ENCODE measurements at places on chromosomes 6 and 20.

GRCh38 chr6:67393356-67393755 is 1241.7 kb upstream of the ADGRB3 start:
- no peak for DNase-seq

GRCh38 chr6:71419217-71420094 is 130.8 kb downstream of the OGFRL1 start:
- DNase-seq, result no peak

GRCh38 chr6:21565431-21565830 is 28.1 kb upstream of the SOX4 start:
- no peak for DNase-seq

DNA sequence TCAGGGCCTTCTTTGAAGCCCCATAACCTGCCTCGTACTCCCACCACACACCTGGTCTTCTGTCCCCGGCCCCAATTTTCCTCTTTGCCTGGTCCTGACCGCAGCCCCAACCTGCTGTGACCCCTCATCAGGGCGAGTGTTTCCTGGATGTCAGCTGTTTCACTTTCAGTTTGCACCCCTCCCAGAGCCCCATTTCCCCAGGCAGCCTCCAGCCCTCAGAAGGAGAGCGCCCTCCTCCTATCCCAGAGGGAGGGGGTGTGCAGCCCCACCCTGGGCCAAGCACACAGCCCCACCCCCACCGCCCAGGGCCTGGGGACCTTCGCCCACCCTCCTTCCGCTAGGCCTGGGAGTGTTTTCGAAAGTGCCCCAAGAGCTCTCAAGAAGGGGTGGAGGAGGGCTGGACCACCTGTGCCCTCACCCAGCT is 1.5 kb downstream of the BAK1 start:
- no peak for DNase-seq

DNA sequence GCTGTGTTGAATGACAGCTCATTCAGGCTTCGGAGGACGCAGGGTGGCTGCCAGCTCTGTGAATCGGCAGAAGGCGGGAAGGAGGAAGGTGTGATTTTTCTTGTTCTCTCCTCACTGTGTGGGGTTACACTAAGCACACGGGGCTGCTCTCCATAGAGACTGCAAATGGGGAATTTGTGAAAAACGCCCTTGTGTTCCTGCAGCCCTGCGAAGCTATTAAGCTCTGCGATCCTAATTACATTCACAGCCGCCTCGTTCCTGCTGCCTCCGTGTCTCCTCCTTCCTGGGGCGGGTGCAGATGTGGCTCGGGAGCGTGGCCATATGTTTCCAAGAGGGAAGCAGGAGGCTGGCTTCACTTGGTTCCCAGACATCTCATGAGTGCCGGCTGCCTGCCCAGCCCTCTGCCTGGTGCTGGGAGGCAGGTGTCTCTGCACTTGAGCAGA is 124.0 kb downstream of the TOX2 start:
- DNase-seq, result peak; percentile 49

GRCh38 chr6:34610819-34611477 is 54.8 kb upstream of the SPDEF start:
- DNase-seq, result no peak

- no peak for DNase-seq
Measured at GRCh38 chr20:5719861-5720403, 30.3 kb upstream of the SHLD1 start.

DNA sequence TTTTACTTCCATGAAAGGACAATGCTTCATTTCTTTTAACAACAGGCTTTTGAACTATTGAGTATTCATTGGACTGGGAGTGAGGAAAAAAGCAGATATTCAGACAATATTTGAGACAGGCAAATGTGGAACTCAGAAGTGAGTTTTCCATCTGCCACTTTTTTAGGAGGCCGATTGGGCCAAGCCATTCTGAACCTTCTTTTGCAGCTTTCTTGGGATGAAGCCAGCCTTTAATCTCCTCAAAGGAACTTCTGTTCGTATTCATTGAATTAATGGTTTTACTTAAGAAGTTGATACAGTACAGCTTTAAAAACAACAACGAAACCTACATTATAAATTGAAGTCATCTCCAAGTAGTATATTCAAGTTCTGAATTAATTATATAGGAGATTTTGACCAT is 187.1 kb upstream of the RNF217 start:
- no peak for DNase-seq

GRCh38 chr6:98124171-98124570 is 710.2 kb upstream of the POU3F2 start:
- DNase-seq, result no peak

- no peak for DNase-seq
Measured at GRCh38 chr6:31586599-31587281, 663 bp downstream of the LST1 start.

DNA sequence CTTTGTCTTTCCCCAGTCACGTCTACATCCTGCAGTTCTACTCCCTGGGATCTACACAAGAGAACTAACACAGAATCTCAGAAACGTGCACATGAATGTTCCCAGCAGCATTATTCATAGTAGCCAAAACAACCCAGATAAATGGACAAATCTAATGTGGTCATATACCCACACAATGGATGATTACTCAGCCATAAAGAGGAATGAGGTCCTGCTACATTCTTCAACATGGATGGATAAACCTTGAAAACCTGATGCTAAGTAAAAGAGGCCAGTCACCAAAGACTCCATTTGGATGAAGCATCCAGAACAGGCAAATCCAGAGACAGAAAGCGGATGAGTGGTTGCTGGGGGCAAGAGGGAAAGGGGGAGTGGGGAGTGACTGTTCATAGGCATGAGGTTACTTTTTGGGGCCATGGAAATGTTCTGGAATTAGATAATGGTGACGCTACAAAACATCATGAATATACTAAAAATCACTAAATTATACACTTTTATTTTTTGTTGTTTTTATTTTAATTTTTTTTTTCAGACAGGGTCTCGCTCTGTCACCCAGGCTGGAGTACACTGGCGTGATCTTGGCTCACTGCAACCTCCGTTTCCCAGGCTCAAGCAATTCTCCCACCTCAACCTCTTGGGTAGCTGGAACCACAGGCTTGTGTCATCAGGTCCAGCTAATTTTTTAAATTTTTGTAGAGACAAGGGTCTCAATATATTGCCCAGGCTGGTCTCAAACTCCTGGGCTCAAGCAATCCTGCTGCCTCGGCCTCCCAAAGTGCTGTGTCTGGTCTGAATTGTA is 50.8 kb upstream of the DSN1 start:
- DNase-seq, result no peak

- DNase-seq, result no peak
Measured at GRCh38 chr20:63527184-63527583, 6.6 kb downstream of the PPDPF start.

- no peak for DNase-seq
Measured at GRCh38 chr6:32190911-32191677, 1.1 kb upstream of the PBX2 start.

GRCh38 chr6:87504441-87504840 is 31.7 kb downstream of the SLC35A1 start:
- DNase-seq, result no peak

- no peak for DNase-seq
Measured at GRCh38 chr6:6495851-6496250, 92.7 kb upstream of the LY86 start.

DNA sequence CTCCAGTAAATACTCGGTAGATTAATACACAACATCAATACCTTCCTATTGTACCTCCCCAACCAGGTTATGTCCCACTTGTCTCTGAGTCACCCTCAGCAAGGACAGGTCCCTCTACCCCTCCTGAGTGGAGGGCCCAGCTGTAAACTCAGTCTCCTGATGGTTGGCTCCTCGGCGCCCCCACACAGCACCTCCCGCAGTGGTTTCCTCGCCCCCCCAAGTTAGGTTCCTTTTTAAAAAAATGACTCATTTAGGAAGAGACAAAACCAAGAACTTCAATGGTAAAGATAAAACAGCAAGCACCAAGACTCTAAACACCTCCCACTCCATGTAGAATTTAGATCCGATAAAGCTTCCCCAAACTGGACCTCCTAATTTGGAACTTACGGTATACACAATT is 83.5 kb downstream of the TRERF1 start:
- no peak for DNase-seq

- peak; percentile 9 for DNase-seq
Measured at GRCh38 chr6:63259153-63259552, 47.9 kb downstream of the FKBP1C start.

DNA sequence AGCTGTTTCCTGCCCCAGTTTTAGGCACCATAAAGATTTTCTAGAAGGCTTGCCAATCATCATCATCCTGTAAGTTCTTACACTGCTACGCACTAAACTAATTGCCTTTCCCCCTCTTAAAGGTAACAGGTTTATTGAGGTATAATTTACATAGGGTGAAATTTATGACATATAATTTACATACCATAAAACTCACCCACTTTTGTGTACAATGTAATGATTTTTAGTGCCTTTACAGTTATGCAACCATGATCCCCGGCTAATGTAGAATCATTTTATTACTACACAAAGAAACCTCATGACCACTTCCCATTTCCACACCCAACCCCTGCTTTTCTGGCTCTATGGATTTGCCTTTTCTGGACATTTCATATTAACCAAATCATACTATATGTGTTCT is 21.1 kb downstream of the GCNT2 start:
- no peak for DNase-seq

GRCh38 chr6:19312241-19312978 is 524.8 kb upstream of the ID4 start:
- DNase-seq, result peak; percentile 56

GRCh38 chr20:7938058-7938457 is 2.2 kb downstream of the HAO1 start:
- DNase-seq, result no peak

GRCh38 chr20:58071298-58071697 is 157.2 kb downstream of the ANKRD60 start:
- DNase-seq, result no peak

DNA sequence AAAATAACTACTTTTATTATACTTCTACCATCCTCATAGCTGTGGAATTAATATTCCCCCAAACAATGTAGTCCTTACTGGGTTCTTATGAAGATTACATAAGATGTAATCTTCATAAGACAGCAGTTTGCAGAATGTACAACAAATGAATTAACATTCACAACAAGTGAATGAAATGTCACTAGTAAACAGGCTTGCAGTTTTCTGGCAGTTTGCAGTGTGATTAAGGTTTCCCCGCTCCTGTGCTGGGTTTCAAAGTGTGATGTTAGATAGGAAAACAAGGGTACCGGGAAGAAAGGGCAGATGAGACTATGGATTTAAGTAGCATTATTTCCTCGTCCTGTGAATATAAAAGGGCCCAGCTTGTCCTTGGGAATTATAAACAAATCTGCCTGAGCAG is 22.5 kb downstream of the ARFGEF3 start:
- DNase-seq, result no peak
